ENCODE measurements at places on chromosomes 4 and X. TPM values are rescaled to one million over a fixed set of nuclear protein-coding genes. Genes with fewer than 3 reads are reported as not detected.

SUPT20HL2 gene
- not detected for total RNA-seq

DNA sequence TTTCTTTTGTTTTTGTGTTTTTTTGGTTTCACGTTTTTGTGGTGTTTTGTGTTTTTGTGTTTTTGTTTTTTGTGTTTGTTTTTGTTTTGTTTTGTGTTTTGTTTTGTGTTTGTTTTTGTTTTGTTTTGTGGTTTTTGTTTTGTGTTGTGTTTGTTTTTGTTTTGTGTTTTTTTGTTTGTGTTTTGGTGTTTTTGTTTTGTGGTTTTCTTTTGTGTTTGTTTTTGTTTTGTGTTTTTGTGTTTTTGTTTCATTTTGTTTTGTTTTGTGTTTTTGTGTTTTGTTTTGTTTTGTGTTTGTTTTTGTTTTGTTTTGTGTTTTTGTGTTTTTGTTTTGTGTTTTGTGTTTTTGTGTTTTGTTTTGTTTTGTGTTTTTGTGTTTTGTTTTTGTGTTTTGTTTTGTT is 20.9 kb downstream of the CSF2RA start:
- H3K27ac ChIP-seq, result no peak overlapping the region
- no peak for DNase-seq

ZNF732 gene
- not detected for total RNA-seq

- H3K27ac ChIP-seq, result no peak overlapping the region
- no peaks in the 10 kb centered on the region for H3K4me1 ChIP-seq
- H3K4me3 ChIP-seq, result no peak overlapping the region
- H3K27me3 ChIP-seq, result no peaks in the 10 kb centered on the region
These were observed 217.7 kb upstream of the VEGFC start for GRCh38 chr4:177010418-177010817.

MAML3 gene
- total RNA-seq, result 0.44 TPM

ZNF711 gene
- 0.11 TPM for total RNA-seq

DNA sequence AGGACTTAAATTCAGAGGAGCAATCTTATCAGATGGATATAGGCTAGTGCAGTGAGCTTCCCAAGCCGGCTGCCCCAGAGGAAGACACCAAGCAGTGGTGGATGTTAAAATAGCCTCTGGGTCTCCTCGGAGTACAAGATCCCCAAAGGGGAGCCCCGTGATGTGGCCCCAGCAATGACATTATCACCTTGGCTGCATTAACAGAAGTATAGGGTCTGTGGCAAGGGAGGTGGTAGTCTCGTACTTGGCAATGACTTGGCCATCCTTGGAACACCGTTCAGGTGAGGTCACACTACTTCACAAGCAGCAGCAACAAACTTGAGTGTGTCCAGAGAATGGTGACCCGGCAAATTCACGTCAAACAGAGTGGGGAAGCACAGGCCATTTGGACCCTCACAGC is 67.8 kb downstream of the PSAPL1 start:
- H3K36me3 ChIP-seq, result no peaks in the 10 kb centered on the region
- no peak for DNase-seq
- no peaks in the 10 kb centered on the region for H3K4me1 ChIP-seq
- H3K4me3 ChIP-seq, result no peak overlapping the region
- no peaks in the 10 kb centered on the region for H3K27me3 ChIP-seq

GRCh38 chr4:55549888-55550287 is 3.2 kb upstream of the CLOCK start:
- H3K4me3 ChIP-seq, result no peak overlapping the region
- H3K27ac ChIP-seq, result no peak overlapping the region
- no peaks in the 10 kb centered on the region for H3K27me3 ChIP-seq

GRCh38 chrX:148601034-148601433 is 100.6 kb downstream of the AFF2 start:
- no peak overlapping the region for H3K27ac ChIP-seq
- no peak for DNase-seq
- H3K27me3 ChIP-seq, result no peaks in the 10 kb centered on the region
- H3K4me1 ChIP-seq, result no peaks in the 10 kb centered on the region
- no peaks in the 10 kb centered on the region for H3K36me3 ChIP-seq

DNA sequence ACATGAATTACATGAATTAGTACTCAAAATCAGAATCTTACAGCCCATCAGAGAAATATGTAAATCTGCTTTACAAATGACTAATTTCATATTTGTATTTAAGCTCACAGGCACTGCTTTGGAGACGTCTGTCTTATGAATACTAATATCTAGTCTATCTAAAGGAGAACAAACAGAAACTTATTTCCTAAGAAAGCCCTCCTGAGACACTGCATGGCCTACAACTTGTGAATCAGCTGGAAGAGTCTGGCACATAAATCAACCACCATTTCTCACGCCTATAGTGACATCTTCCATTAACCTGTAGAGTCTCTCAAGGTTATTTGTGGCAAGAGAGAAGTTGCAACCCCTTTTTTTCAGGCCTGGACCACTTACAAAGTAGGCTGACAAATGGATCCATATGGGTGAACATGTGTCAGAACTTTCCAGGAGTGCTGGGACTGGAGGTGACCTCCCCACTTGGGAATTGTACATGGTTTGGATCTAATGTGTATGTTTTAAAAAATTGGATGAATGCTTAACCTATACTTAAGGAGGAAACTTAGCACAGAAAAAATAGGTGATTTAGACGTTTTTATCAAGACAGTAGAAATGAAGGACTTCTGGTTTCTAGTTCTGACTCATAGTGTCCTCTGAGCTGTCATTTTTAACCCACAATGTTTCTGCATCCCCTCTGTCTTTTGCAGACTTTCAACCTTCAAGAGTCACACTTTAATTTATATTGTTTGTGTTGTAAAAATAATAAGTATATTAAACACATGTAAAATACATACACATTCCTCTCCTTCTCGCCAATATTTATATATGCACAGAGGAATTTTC is 83.2 kb upstream of the ARHGAP24 start:
- H3K4me3 ChIP-seq, result no peak overlapping the region
- no peaks in the 10 kb centered on the region for H3K4me1 ChIP-seq
- DNase-seq, result no peak
- no peaks in the 10 kb centered on the region for H3K36me3 ChIP-seq
- no peak overlapping the region for H3K27ac ChIP-seq

DNA sequence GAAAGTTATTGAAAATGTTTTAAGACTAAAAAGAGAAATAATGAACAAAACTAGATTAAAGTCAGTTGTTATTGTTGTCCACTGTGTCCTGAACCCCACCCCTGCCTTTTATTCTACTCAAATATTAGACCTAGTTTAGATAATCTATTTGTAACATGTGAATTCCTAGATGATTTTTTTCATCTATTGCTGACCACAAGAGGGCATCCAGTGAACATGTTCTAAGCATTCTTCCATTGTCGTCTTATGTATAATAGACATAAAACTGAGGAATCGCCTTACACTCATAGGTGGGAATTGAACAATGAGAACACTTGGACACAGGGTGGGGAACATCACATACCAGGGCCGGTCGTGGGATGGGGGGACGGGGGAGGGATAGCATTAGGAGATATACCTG is 36.4 kb upstream of the HPRT1 start:
- no peaks in the 10 kb centered on the region for H3K36me3 ChIP-seq
- no peaks in the 10 kb centered on the region for H3K27me3 ChIP-seq
- no peak for DNase-seq
- H3K4me3 ChIP-seq, result no peak overlapping the region

CSAG3 gene
- total RNA-seq, result not detected

DNA sequence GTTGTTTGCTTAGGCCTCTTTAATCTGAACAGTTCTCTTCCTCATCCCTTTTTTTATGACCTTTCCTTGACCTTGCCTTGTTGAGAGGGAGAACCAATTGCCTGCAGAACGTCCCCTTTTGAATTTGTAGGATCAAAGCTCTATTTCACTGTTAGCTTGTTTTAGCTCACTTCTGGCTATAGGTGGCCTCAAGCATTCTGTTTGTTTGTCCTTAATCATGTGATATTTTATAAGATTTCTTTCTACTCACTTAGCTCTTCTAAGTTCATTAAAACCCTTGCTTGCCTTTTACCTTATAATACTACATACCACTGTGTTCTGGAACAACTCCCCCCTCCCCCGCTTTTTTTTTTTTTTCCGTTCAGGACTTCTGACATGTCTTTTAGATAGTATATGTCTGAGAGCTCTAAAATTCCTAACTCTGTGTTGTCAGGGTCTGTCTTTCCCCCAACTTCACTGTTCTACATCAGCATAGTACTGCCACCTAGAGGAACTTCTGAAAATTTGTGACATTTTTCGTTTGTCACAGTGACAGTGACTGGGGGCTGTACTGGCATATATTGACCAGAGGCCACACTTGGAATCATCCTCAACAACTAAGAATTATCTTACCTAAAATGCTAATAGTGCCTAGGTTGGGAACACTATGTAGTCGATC is 128.5 kb downstream of the LARP7 start:
- H3K4me1 ChIP-seq, result no peaks in the 10 kb centered on the region
- H3K36me3 ChIP-seq, result no peaks in the 10 kb centered on the region
- no peak overlapping the region for H3K27ac ChIP-seq
- H3K27me3 ChIP-seq, result no peaks in the 10 kb centered on the region

DCAF12L1 gene
- not detected for total RNA-seq

- H3K27ac ChIP-seq, result no peak overlapping the region
- H3K4me1 ChIP-seq, result no peaks in the 10 kb centered on the region
- no peak for DNase-seq
- H3K36me3 ChIP-seq, result no peaks in the 10 kb centered on the region
These were observed 4.3 kb upstream of the WDR13 start for GRCh38 chrX:48592971-48593370.

DNA sequence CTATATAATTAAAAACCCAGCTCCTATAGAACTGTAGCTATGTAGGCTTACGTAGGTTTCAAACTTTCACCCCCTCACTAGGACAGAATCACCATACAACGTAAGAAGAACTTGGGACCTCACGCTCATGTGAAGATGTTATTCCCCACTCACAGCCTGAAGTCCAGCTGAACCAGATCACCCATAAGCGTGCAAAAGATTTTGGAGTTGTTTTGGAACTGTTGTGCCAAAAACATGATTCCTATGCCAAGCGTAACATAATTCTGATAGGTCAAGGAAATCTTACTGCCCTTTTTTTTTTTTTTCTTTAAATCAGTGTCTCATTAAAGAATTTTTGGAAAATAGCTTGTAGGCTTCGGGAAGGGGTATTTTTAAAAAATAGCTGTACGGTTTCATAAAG is 57.0 kb downstream of the LCORL start:
- no peak overlapping the region for H3K4me3 ChIP-seq
- H3K4me1 ChIP-seq, result no peaks in the 10 kb centered on the region
- H3K27ac ChIP-seq, result no peak overlapping the region
- no peaks in the 10 kb centered on the region for H3K27me3 ChIP-seq

DNA sequence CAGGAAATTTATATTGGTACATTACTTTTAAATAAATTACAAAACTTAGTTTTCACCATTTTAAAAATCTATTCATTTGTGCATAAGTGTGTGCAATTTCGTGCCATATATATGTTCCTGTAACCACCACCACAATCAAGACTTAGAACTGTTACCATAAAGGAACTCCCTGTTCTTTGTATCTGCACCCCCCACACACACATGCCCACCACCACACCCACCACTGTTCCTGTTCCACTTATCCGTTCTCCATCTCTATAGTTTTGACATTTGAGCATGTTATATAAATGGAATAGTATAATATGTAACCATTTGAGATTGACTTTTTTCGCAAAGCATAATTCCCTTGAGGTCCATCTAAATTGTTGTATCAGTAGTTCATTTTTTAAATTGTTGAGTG is 73.7 kb downstream of the TAF1 start:
- H3K4me3 ChIP-seq, result no peak overlapping the region
- H3K27ac ChIP-seq, result no peak overlapping the region
- H3K4me1 ChIP-seq, result no peaks in the 10 kb centered on the region
- no peaks in the 10 kb centered on the region for H3K36me3 ChIP-seq
- no peaks in the 10 kb centered on the region for H3K27me3 ChIP-seq

GRCh38 chr4:100483796-100484195 is 34.0 kb downstream of the EMCN start:
- H3K4me3 ChIP-seq, result no peak overlapping the region
- H3K27ac ChIP-seq, result no peak overlapping the region
- no peaks in the 10 kb centered on the region for H3K36me3 ChIP-seq

GRCh38 chr4:78288327-78288726 is 231.2 kb downstream of the FRAS1 start:
- H3K36me3 ChIP-seq, result no peaks in the 10 kb centered on the region
- no peak overlapping the region for H3K4me3 ChIP-seq
- no peak overlapping the region for H3K27ac ChIP-seq
- H3K4me1 ChIP-seq, result no peaks in the 10 kb centered on the region
- no peak for DNase-seq

- H3K4me3 ChIP-seq, result no peak overlapping the region
- no peak overlapping the region for H3K27ac ChIP-seq
- H3K36me3 ChIP-seq, result no peaks in the 10 kb centered on the region
- H3K4me1 ChIP-seq, result no peaks in the 10 kb centered on the region
These were observed 93.2 kb upstream of the DIAPH2 start for GRCh38 chrX:96591421-96591820.

GRCh38 chrX:3599802-3600430 is 113.5 kb downstream of the PRKX start:
- H3K27ac ChIP-seq, result no peak overlapping the region
- no peak overlapping the region for H3K4me3 ChIP-seq
- DNase-seq, result no peak

DNA sequence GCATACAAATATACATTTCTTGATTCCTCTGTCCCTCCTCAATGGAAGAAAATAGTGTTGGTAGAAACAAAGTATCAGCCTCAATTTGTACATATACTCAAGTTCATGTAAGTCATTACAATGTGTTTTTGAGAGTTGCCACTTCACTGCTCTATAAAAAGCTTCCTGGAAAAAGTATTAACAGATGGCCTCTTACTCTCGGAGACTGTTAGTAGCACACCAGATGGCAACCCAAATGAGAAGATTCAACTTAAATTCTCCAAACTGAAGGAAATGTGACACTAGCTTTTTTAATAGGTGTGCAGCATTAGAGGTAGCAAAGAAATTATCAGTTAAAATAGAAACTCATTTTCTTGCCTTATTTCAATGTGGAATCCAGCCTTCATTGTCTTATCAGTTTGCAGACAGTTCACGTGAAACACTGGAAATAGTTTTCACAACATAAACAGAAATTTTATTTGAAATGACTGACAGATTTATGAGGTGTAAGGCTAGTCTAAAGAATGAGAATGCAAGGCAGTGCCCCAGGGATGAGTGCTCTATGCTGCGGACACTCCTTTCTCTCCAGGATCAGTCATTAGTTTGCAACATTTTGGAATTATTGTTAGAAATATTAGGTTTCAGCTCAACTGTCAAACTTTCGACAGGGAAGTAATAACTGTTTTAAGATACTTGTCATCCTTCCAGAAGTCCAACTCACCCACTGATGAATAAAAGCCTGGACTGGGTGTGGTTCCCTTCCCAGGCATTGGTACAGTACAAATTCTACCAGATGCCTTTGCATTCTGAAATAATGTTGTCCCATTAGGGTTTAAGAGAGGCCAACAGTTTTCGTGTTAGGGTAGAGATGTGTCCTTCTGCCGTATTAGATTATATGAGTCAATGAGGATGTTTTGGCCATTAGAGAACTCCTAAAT is 50.9 kb downstream of the IDS start:
- DNase-seq, result no peak
- no peak overlapping the region for H3K4me3 ChIP-seq
- no peak overlapping the region for H3K27ac ChIP-seq
- no peaks in the 10 kb centered on the region for H3K4me1 ChIP-seq
- H3K27me3 ChIP-seq, result no peaks in the 10 kb centered on the region
- no peaks in the 10 kb centered on the region for H3K36me3 ChIP-seq
